Stimulated activated CD8-positive, alpha-beta memory T cell treated with anti-CD3 and anti-CD28 coated beads, Interleukin-7, amount 100 ng/mL, for 48 hours (primary cell): ENCODE measurements at places on chromosomes 3 and 15.

GRCh38 chr3:185332026-185332735 lies 30.8 kb upstream of the MAP3K13 start:
- DNase-seq = no peak

DNA sequence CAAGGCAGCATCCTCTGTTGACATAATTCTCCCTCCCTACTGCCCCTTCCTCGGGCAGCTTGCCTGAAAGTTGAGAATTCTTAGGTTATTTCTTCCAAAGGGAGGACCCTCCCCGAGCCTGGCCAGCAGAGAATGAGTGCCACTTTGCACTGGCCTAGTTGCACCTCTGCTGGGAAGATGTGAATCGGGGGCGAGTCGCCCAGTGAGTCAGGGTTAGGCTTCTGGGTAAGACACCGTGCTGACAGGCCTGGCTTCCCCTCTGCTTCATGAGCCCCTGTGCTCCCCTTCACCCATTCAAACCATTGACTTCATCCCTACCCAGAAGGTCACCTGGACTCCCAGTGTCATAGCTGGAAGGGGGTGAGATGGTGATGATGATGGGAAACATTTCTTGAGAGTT lies 82.3 kb downstream of the AAGAB start:
- DNase-seq = no peak

DNA sequence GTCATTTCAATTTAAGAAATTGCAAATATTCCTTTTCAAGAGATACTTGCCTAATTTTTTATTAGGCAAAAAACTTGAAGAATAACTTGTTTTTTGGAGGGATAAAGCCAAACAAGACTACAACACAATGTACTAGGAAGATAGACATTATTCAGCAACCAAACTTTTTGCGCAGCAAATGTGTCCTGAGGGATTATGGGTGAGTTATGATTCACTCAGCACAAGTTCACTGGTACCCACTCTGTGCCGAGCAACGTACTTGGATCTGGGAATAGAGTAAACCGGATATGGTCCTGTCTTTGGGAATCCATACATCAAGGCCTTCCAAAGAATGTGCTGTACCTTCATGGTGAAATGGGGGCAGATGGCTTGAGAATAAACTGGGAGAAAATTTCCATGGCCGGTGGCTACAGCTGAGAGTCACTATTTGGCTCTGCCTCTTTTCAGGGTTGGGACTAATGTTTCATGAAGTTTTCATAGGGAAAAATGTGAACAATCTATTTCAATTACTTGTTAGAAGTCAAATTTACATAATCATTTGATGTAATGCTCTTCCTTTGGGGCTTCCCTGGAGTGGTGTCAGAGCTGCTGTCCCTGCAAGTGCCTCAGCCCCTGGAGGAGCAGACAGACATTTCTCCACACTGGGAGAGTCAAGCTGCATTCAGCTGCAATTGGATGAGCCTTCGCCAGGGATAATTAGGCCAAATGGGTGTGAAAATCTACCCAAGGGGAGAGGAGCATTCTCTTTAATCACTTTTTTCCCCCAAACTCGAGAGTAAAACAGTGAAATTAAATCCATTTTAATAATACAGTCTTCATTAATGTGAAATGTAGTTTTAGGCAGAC lies 315.2 kb downstream of the CLSTN2 start:
- DNase-seq = no peak

DNA sequence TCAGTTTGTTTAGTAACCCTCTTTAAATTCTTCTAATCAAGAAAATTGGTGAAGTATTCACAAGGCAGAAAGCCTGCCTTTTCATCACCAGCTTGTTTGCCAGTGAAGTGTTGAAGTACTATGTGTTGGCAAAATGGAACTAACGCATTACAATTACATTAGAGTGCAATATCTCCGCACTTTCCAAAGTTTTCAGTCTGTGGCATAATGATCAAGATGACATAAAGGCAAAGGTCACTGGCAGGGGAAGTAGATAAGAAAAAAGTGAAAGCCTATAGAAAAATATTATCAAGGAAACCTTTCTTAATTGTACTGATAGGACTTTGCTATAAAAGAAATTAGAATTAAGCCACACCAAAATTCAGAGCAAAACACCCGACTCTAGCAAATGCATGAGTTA lies 25.0 kb upstream of the TM4SF1 start:
- no peak for DNase-seq

DNA sequence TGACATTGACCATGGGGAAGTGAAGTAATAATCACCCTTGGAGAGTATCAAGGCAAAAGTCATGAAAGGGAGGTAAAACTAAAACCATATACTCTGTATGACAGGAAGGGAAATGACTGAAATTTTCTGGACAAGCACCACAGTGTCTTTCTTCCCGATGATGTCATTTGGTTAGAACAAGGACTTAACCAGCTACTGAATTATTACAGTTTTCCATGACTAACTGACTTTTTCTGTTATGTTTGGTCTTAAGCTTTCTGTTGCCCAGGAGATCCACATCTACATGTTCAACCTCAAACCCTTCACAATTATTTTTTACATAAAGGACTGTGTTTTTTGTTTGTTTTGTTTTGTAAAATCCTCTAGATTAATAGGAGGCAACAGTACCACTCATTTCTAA lies 191.9 kb upstream of the IL12A start:
- no peak for DNase-seq
